Hypothalamus (tissue), 51 donors: ENCODE measurements at places on chromosomes 1 and 21.

GRCh38 chr1:12300706-12301105, 70.9 kb downstream of the VPS13D start:
- no peak for DNase-seq

DNA sequence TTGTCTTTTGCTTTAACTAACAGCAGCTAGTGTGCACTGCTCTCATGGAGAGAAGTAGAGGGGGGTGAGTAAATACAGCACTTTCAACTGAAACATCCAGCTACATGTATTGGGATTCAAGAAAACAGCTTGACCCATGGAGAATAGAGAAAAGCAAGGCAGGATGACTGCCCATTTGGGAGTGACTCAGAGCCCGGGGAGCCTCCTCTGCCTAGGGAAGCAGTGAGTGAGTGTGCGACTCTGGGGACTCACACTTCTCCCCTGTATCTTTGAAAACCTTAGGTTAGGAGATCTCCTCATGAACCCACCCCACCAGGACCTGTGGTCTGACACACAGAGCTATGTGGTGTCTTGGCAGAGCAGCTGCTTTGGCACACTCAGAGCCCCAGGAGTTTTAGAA, 82.0 kb upstream of the PTGFR start:
- DNase-seq = no peak

DNA sequence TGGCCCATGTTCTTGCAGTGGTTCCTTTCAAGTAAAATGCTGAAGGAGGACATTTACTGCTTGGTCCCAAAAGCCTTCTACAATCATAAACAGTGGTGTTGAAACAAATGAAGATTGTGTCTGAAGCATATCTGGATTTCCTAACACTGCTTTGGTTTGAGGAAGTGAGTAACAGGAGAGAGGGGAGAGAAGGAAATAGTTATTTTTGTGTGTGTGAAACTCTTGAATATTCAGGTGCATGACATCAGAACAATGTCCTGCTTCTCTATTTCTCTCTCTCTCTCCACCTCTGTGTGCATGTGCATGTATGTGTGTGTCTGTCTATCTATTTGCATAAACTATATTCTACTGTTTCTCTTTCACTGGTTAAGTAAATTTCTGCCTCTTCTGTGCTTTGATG, 61.4 kb upstream of the TNFSF18 start:
- DNase-seq = no peak

- DNase-seq = no peak
These were observed 38.7 kb upstream of the PDC start for GRCh38 chr1:186499571-186499970.

DNA sequence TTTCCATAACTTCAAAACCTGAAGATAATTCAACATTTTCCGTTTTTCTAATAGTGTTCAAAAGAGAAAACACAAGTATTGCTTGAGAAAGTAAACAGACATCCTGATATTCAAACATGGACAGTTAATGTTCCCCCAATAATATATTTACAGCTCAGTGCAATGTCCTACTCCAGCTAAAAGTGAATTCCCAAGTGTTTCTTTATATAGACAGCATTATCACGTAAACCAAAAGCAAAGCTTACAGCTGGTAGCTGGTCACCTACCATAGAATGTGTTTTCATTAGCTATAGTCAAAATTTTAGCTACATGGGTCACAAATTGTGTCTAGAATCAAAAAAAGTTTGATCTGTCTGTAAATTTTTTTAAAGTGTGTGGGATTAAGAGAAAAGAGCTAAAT, 34.9 kb downstream of the WLS start:
- no peak for DNase-seq

DNA sequence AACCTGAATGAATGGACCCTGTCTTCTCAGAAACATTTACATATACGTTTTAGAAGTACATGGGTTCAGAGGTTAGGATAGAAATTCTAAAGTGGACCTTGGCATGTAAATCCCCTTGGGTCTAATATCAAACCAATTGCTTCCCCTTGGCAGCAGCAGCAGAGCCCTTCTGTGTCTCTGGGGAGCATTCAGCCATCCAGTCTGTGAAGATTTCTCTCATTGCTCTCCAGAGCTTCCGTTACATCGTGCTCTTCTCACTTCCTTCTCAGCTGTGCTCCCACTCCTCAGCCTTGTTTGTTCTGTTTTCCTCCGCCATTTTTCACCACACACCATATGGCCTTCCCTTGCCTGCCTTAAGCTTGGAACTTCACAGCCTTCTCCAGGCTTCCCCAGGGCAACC, 61.5 kb upstream of the ATP1B1 start:
- DNase-seq = no peak

DNA sequence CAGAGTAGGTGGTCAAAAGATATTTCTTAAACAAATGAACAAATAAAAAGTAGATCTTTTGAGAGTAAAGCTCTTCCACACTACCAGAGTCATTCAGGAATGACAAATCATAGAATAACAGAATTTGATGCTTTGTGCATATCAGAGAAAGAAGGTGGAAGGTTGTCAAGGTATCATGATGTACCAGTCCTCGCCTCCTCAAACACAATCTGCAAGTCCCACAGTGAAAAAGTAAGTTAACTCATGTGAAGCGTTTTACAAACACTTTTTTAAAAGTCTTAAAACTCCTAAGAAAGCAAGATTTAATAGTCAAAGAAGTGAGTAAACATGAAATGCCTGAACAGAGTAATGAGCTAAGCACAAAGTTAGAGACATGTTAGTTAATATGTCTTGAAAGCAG, 2.5 kb upstream of the RGS4 start:
- no peak for DNase-seq

DNA sequence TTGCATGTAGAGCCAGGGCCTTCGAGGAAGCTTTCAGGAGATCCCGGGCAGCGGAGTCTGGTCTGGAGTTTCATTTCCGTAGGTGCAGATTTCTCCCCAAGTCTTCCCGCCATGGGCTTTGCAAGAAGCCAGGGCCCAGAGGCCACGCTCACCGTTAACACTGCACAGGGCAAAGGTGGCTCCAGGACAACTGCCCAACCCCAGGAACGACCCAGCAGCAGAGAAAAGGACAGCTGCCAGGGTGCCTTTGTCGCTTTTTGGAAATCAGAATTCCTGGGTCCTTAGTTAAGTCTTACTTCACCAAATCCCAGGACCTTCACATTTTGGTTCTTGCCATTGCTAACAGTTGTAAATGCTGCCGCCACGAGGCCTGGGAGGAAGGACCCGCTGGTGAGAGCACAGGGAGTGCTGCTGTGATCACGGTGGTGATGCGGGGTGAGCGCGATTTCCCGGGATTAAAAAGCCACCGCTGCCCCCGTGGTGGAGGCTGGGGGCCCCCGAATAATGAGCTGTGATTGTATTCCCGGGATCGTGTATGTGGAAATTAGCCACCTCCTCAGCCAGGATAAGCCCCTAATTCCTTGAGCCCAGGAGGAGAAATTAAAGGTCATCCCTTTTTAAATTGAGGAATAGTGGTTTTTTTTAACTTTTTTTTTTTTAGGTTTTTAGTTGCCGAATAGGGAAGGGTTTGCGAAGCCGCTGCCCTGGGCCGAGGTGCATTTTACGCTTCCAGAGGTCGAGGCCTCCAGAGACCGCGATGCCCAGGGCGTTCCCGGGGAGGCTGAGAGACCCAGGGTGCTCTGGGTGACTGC, 8.2 kb downstream of the SIM2 start:
- DNase-seq = no peak

DNA sequence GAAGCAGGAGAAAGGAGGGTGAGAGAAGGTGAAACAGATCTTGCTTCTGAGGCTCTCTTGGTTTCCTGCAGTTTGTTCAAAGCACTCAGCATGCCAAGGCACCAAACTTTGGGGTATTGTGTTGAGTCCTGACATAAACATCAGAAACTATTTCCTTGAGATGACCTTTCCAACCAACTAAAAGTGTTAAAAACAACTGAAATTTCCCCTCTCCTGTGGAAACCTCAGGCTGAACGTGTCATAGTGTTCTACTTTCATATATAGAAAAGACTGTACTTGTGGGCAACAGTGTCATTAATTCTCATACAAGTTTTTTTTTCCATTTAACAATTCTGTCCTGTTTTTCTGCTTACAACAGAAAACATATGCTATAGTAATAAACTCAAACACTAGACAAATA, 6.3 kb upstream of the LYST start:
- no peak for DNase-seq

DNA sequence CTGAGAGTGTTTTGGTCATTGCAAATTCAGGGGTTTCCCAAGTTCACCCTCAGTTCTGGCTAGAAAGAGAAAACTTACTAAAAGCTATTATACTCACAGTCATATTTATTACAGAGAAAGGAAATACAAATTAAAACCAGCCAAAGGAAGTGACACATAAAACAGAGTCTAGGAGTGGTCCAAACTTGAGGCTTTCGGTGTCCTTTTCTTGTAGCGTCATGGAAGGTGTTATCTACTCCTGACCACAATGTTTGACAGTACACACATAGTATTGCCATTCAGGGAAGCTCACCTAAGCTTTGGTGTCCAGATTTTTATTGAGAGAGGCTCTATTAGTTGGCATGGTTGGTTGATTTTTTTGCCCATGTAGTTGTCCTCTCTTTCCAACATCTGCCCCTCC, 59.0 kb downstream of the SLC35A3 start:
- no peak for DNase-seq
